ENCODE measurements at places on chromosomes 4 and X.

DNA sequence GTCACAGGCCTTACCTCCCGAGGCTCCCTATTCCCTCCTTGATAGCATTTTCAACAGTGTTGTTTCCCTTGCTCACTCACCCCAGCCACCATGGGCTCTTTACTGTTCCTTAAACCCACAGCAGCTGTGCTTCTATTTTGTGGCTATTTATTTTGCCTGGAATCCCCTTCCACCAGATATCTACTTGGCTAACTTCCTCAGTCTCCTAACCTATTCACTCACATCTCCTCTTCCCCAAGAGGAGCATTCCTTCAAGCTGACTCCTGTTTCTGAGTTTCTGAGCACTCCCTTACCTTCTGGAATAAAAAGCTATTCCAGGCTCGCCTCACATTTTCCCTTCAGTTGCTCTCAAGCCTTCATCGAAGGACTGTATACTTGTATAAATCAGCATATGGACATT is 50.5 kb downstream of the CXCL1 start:
- no peak for DNase-seq

GRCh38 chr4:101304916-101305315 is 42.4 kb downstream of the PPP3CA start:
- no peak for DNase-seq

- no peak for DNase-seq
Observed at GRCh38 chrX:120677004-120677652, 47.3 kb upstream of the C1GALT1C1 start.

DNA sequence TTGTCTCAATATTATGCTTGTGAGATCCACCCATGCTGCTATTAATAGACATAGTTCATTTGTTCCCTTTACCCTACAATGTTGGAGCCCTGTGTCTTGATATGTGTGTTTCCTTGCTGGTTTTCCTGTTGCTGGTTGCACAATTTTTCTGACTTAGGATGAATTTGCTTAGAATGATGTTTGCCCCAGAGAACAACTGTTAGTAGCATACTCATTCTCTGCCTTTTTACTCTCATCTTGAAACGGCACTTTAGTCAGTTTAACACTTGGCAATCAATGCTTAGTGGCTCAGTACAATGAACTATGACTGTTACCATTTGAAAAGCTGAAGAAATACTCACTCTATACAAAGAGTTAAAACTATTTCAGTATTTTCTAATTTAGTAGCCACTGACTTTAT is 158.8 kb upstream of the NDST4 start:
- no peak for DNase-seq

- no peak for DNase-seq
Observed at GRCh38 chr4:186400676-186401075, 134.7 kb downstream of the F11 start.

GRCh38 chr4:181166742-181167399 is 1076.3 kb upstream of the TENM3 start:
- no peak for DNase-seq

DNA sequence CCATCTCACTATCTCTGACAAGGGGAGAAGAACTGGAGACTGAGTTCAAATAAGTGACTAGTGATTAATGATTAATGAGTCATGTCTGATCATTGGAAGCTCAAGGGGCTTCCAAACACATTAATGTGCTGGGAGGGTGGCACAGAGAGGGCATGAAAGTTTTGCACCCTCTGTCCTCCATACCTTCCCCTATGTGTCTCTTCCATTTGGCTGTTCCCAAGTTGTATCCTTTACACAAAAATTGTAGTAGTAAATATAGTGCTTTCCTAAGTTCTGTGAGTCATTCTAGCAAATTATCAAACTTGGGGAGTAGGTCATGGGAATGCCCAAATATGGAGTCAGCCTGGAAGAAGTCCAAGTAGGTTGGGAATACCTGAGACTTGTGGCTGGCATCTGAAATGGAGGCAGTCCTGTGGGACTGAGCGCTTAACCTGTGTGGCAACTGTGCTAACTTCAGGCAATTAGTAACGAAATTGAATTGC is 4.1 kb upstream of the FAM200B start:
- DNase-seq: no peak

DNA sequence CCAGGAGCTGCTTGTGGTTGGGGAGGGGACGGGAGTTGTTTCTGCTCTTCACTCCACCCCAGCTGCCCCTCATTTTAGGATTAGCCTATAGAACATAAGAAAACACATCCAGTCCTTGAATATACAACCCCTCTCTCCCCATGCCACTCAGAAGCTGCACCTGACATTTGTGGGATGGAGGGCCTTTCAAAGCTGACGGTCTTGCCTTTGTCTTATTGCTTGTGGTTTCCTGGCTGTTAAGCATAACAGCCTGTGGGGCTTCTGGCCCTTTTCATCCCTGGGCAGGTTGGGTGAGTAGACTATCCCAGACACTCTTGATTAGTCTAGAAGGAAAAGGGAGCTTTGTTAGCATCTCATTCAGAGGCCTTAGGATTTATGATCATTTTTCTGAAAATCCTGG is 407.6 kb upstream of the BOD1L1 start:
- no peak for DNase-seq

- peak; percentile 74 for DNase-seq
Observed at GRCh38 chr4:188015025-188015940, 19.7 kb downstream of the ZFP42 start.

DNA sequence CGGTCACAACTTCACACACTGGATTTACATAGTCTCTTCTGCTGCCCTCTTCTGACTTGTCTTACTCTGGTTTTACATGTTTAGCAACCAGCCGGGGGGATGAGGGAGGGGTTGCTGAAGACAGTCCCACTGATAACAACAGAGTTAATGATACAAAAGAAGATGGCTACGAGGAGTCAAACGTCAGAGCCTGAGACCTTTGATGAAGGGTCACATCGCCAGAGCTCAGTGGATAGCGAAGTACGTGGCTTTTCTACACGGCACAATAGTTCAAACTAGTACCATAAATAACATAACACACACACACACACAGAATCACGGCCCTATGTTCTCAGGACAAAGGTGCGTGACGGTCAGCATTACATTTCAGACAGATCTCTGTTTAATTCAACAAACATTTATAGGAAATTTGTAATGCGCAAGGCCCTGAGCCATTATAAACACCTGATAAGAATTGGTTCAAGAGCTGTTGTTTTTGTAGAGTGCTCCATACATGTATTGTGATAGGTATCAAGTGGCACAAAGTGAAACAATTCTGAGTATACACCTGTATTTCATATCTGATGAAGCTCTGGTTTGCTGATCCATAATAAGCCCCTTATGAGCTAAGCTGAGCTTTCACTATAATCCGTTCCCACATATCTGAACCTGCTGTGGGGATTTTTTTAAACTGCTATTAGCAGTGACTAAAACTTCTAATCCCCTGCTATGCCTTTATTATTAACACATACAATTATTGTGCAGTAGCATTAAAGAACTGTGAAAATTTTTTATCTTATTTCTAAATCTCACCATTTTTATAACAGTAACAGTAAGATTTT is 100.0 kb downstream of the NR3C2 start:
- DNase-seq: no peak

DNA sequence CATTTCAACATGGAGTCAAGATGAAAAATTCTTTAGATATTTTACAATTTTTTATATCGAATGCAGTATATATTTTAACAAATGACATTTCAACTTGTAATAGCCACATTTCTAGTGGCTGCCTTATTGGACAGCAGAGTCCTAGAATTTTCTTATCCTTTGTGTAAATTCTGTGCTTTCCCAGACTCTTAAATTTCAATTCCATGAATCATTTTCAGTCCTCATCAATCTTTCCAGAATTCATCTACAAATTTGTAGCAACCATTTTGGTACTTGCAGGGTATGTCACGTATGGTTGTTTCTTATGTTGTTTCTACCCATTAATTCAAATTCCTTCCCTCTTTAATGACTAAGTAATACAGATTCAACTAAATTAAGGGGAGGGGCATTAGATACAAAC is 2.7 kb downstream of the PAICS start:
- no peak for DNase-seq

GRCh38 chr4:75726577-75726976 is 2.2 kb downstream of the USO1 start:
- no peak for DNase-seq

DNA sequence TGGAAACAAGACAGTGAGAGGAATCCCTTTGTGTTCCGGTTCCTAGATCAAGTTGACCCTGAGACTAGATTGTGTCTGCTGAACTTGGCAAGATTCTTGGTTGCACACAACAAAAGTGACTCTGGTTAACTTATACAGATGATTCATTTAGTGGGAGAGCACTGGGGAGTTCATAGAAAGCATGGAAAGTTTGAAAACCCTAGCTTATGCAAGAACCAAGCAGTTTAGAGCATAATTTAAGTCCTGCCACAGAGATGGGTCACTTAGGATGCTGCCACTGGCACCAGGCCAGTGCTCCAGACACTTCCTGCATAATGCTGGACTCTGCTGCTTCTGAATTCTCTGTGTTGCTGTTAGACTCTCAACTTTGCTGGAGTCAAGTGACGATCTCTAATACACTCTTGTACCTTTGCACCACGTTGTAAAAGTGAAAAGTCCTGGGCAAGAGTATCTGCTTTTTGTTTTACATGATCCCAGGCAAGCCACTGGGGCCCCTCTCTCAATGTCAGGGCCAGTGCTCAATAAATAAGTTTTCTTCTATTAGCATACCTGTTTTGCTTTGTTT is 12.7 kb upstream of the DCUN1D4 start:
- no peak for DNase-seq

DNA sequence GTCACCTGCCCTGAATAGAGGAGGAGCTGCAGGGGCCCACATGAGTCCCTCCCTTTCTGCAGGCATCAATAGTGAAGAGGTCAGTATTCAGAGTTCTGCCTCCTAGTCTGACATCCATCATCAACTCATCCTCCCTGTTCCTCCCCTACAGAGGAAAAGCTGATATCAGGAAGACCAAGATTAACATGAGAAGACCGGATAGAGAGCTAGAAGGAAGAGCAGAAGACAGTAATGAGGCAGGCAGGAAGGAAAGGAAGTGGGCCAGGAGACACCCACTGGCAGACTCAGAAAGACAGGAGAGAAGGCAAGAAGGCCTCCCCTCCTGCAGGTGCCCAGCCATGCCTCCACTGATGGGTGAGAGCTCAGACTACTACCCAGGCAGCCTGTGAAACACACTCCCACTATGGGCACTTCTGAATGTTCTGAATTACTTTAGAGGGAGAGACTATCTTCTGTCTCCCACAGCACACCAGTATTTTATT is 74.6 kb downstream of the CC2D2A start:
- DNase-seq: no peak

Measured in RWPE1 (cell line).